ENCODE measurements at places on chromosomes 2 and 18.

DNA sequence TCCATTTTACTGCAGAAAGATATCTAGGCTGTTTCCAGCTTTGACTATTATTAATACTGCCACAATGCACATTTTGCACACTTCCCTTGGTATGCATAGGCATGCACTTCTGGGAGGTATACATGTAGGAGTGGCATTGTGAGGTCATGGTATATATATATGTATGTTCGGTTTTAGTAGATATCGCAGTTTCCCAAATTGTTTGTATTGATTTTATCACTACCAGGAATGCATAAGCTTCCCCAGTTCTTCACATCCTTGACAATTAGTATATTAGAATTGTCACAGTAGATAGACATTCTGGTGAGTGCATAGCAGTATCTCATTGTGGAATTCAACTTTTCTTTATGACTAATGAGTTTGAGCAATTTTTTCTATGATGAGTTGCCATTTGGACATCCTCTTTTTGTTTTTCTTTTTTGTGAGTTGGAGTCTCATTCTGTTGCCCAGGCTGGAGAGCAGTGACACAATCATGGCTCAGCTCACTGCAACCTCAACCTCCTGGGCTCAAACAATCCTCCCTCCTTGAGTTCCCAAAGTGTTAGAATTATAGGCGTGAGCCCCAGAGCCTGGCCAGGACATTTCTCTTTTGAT lies 4.2 kb upstream of the GRB14 start:
- peak; percentile 82 for DNase-seq

DNA sequence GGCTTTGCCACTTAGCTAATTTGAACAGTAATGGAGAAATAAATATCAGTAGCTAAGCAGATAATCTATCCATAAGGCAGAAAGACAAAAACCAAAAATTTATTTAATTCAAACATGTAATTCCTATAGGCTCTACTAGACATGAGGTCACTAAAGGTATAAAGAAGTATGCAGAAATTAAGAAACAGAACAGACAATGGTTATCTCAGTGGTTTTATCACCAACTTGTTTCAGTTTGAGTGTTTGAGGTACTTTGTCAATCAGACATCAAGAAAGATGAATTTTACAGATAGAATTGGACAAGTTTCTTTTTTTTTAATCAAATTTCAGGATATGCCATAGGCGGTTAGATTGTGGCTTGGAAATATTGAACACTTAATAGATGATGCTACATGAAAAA lies 67.4 kb upstream of the ZEB2 start:
- DNase-seq, result no peak

DNA sequence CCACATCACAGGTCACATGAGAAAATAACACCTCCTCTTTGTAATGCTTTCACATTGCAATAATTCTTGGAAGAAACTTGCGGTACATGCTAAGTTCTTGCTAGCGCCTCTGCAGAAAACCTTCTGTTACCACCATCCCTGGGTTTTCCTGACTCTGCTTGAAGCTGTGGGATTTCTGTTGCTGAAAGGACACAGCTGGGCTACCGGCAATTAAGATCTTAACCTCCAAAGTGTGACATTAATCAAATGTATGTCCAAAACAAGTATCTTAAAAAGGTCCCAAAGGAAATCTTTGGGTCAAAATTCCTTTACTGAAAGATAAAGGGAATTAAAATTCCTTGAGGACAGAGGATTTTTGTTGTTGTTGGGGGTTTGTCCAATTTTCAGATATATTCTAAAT lies 7.5 kb downstream of the CCBE1 start:
- DNase-seq, result no peak

DNA sequence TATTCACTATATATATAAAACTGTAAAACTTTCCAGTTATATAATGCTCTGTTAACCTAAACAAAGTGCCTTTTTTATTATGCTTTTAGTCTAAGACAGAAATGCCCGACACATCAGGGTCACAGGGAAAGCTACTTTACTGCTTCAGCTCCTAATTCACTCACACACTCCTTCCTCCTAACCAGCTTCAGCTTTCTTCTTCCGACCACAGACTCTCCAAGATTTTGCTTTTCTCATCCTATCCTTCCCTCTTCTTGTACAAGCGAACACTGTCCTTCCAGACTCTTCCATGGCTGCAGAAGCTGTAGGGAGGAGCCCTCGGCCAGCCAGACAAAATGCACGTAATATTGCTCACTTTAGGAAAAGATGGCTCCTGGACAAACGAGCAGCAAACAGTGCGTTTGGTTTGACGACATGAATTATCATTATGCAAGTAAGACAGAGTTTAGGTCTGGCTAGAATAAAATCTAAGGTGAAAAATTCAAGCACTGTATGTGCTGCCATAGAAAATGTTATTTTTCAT lies 47.5 kb upstream of the HNRNPA3 start:
- DNase-seq, result peak; percentile 73

- DNase-seq, result peak; percentile 75
Measured at GRCh38 chr2:231642631-231643494, 50.2 kb downstream of the TEX44 start.

GRCh38 chr2:181924336-181924735 lies 32.8 kb downstream of the ITPRID2 start:
- DNase-seq, result no peak

- DNase-seq, result peak; percentile 26
Measured at GRCh38 chr2:150997066-150997465, 264.6 kb downstream of the RBM43 start.

GRCh38 chr2:6920743-6921064 lies 3.5 kb downstream of the RNF144A start:
- no peak for DNase-seq

DNA sequence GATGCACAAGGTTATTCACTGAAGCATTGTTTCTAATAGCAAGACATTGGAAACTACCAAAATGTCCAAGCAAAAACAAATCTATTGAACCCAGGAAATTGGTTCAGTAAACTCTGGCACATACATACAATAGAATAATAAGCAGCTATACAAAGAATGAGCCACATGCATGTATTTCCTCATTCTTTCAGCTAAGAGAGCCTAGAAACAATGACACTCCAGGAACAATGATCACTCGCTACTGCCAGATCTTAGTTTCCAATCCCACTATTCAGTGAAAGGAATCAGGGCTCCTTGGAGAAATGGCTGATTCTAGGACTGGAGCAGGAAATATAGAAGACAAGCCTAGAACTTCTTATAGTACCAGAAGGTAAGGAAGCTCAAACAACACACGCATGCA lies 221.9 kb upstream of the AGAP1 start:
- no peak for DNase-seq

DNA sequence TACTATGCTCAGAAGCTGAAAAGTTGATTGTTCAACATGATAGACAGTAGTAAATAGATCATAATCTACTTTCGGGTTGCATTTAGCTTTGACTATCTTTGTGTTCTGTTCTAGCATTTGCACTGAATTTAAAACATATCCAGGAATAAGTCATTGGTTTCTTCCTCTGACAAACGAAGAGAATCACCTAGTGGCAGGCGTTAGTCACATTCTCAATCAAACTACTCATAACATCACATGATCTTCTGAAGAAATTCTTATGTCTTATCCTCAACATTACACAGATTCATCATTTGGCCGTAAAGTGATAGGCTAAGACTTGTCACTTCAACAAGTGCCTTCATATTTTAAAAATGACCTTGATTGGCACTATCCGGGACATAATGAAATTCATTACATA lies 63.6 kb upstream of the TTC21B start:
- no peak for DNase-seq

DNA sequence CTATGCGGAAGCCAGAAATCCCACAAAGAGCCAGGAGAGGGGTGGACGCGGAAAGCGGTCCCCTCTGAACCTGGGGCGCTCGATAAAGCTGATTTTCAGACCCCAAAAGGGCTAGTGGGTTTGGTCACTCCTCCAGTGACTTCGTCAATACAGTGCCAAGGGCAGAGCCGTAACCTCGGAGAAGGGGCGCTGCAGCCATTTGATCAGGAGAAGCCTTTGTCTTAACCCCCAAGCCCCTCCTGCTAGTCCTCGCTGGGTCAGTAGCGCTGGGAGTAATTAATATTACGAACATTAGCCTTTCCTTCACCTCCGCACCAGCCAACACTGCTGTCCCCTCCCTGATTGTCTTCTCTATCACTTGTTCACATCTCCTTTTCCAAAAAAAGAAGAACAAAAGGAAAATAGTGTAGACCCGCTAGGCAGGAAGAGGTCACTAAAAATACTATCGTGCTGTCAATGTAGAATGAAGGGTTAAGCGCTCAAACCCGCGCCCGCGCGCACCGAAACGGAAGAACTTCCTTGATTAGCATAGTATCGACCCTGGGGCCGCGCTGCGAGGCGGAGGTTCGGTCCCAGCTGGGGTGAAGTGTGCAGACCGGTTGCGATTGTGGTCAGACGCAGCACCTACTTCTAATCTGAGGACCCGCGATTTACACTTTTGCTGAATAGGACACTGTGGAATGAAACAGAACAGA lies 63.2 kb upstream of the MAPRE2 start:
- DNase-seq, result no peak

GRCh38 chr2:240644859-240645301 lies 19.6 kb downstream of the GPR35 start:
- DNase-seq, result no peak

DNA sequence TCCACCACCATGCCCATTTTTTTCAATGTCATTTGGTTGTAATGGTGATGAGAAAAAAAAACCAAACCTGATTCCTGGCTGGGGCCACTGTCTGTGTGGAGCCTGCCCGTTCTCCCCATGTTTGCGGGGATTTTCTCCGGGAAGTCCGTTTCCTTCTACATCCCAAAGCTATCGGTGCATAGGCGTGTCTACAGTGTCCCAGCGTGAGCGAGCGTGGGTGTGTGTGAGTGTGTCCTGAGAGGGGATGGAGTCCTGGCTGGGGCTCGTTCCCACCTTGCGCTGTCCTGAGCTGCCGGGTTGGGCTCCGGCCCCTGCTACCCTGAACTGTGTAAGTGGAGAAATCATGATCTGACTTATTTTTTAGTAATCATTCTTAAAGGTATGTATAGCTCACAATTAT lies 7.3 kb upstream of the ZAP70 start:
- no peak for DNase-seq

GRCh38 chr2:238302087-238302486 lies 13.7 kb upstream of the PER2 start:
- no peak for DNase-seq

GRCh38 chr2:240579771-240580614 lies 6.5 kb upstream of the CAPN10 start:
- peak; percentile 89 for DNase-seq

- no peak for DNase-seq
Measured at GRCh38 chr2:105886687-105887086, 142.0 kb downstream of the NCK2 start.

- peak; percentile 86 for DNase-seq
Measured at GRCh38 chr2:37916512-37917082, 8.5 kb upstream of the RMDN2 start.

DNA sequence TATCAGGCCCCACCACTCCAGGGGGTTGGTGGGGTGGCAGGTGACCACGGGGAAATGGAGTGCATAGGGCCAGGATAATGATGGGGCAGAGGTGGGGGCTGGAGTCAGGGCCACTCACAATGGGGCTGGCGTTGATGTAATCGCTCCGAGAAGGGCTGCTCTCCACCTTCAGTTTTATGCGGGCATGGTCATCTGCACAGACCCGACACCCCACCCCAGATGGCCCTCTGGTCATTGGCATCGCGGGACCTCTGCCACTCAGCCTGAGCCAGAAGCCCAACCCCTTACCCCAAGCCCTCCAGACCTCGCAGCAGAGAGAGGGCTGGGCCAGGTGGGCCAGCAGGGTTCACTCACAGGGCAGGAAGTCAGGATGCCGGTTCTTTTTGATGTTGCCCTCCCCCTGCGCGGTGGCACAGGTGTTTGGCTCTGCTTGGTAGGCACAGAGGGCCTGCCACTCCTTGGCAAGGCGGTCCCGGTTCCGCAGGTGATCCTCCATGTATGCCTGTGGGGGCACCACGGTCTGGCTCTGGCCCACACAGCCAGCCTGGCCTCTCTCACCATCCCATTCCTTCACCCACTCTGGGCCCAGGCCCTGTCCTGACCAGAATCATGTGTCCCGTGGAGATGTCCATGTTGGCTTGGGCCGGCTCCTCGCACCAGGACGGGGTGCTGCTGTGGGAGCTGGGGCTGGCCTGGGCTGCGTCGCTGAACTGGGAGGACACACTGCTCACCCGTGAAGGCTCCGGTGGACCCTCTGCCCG lies 12.4 kb downstream of the PTPRN start:
- DNase-seq, result no peak

- DNase-seq, result no peak
Measured at GRCh38 chr2:25088817-25089516, 47.1 kb downstream of the EFR3B start.

DNA sequence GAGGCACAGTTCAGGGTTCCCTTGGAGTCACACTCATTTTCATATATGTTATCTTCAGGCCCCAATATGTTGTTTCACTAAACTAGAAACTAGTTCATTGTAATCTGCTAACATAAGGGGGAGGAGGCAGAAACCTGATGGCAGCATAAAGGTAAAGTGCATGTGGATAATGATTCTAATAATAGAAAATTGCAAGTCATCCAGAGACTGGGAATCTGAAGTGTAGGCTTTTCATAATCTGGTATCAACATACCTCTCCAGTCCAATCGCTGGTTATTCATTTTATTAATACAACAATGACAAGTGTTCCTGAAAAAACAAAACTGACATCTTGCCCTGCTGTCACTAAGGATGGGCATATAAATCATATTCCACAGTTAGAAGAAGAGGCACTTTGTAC lies 326.3 kb upstream of the ZNF804A start:
- no peak for DNase-seq

- peak; percentile 83 for DNase-seq
Measured at GRCh38 chr18:59357928-59358327, 1.1 kb downstream of the LMAN1 start.

- no peak for DNase-seq
Measured at GRCh38 chr2:50318147-50318546, 713.8 kb downstream of the NRXN1 start.

- DNase-seq, result peak; percentile 3
Measured at GRCh38 chr2:79219383-79219988, 59.9 kb upstream of the REG3A start.

DNA sequence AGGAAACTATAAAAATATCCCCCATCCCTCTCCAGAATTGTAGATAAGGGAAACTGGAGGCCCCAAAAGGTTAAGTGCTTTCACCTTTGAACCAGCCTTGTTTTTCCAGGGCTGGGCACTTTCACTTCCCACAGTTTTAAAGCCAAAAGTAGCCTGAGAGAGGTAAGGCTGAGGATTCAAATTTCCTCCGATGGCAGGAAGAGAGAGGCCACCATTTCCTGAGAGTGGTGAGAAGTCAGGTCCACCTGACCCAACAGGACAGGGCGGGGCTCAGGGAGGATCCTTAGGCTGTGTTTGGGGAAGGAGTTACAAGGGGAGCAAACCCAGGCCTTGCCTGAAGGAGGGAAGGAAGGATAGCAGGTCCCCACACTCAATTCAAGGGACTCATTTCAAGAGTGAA lies 4.7 kb upstream of the TEX261 start:
- no peak for DNase-seq

- no peak for DNase-seq
Measured at GRCh38 chr2:118836411-118836930, 11.0 kb downstream of the EN1 start.

GRCh38 chr2:217219164-217219520 lies 359.3 kb upstream of the TNP1 start:
- no peak for DNase-seq

Data from foreskin fibroblast (primary cell).